Neural cell (in vitro differentiated cells): ENCODE measurements at places on chromosomes 3 and 15. TPM values are rescaled to one million over a fixed set of nuclear protein-coding genes. Genes with fewer than 3 reads are reported as not detected.

Gene PRSS50
- not detected in 2 replicates for polyA plus RNA-seq

Gene STARD5
- polyA plus RNA-seq: 0.10 and 0.76 TPM in 2 replicates

Gene SLC28A1
- not detected in 2 replicates for polyA plus RNA-seq

Gene LINGO1
- polyA plus RNA-seq: 34.4 and 35.3 TPM in 2 replicates

Gene SPATA12
- not detected in 2 replicates for polyA plus RNA-seq

Gene LPCAT4
- polyA plus RNA-seq: 76.7 and 93.3 TPM in 2 replicates

Gene LMOD3
- not detected in 2 replicates for polyA plus RNA-seq

Gene GOLGA8T
- not detected in 2 replicates for polyA plus RNA-seq

Gene KLHL6
- not detected in 2 replicates for polyA plus RNA-seq

Gene FBXO40
- polyA plus RNA-seq: not detected in 2 replicates

Gene DUOXA1
- not detected in 2 replicates for polyA plus RNA-seq

Gene TMEM207
- polyA plus RNA-seq: 0.27 TPM in 1 of 2 replicates, not detected in the other

Gene ACVR2B
- polyA plus RNA-seq: 32.3 and 33.3 TPM in 2 replicates

Gene CADPS
- polyA plus RNA-seq: 118 and 125 TPM in 2 replicates

Gene PRR20G
- polyA plus RNA-seq: not detected in 2 replicates

Gene MYL3
- 2.1 TPM in 1 of 2 replicates, not detected in the other for polyA plus RNA-seq

Gene SNURF
- 15.1 and 19.9 TPM in 2 replicates for polyA plus RNA-seq

Gene CCK
- not detected in 2 replicates for polyA plus RNA-seq

Gene SYNPR
- 2.0 and 4.4 TPM in 2 replicates for polyA plus RNA-seq

Gene CCR2
- polyA plus RNA-seq: not detected in 2 replicates

Gene SLC9C1
- not detected in 2 replicates for polyA plus RNA-seq

Gene BRPF1
- polyA plus RNA-seq: 14.9 and 18.0 TPM in 2 replicates

Gene NR2C2
- polyA plus RNA-seq: 37.5 and 40.4 TPM in 2 replicates

Gene EOMES
- polyA plus RNA-seq: 0.24 TPM in 1 of 2 replicates, not detected in the other

Gene TJP1
- 4.1 and 6.2 TPM in 2 replicates for polyA plus RNA-seq

Gene RBP2
- not detected in 2 replicates for polyA plus RNA-seq

Gene HLTF
- polyA plus RNA-seq: 108 and 164 TPM in 2 replicates

Gene KBTBD13
- polyA plus RNA-seq: not detected in 2 replicates

Gene MESP2
- polyA plus RNA-seq: not detected in 2 replicates

Gene H1-8
- not detected in 2 replicates for polyA plus RNA-seq
